Mucosa of gallbladder (tissue), 1 donor: ENCODE measurements at places on chromosomes 6 and 20.

DNA sequence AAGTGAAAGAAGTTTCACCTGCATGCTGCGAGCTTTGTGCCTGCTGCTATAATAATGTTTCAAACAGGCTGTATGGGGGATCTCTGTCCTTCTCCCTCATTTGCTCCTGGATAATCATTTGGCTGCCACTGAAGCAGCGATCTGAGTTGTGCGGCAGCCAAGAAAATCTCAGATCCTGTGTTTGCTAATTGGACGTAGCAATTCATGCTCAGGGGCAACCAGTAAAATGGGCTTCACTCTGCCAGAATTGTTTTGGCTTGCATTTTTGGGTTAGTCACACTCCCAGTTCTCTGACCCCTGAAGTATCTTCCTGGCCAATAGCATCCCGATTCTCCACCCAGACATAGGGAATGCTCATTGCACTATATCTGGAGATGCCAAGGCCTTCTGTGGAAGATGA lies 13.7 kb upstream of the STXBP5 start:
- no peak for DNase-seq

DNA sequence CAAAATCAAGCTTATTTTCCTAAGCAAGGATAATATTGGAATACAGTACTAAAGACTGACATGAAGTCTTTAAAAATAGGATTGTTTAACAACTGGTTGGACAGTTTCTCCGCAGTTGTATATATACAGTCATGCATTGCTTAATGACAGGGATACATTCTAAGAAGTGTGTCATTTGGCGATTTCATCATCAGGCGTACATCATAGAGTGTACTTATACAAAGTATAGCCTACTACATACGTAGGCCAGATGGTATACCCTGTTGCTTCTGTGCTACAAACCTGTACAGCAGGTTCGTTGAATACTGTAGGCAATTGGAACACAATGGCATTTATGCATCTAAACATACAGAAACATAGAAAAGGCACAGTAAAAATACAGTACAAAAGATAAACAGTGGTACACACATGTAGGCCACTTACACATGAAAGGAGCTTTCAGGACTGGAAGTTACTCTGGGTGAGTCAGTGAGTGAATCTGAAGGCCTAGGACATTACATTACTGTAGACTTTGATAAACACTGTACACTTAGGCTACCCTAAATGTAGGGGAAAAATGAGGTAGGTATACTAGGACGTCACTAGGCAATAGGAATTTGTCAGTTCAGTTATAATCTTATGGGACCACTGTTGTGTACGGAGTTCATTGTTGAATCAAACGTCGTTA lies 20.1 kb downstream of the HECA start:
- no peak for DNase-seq

DNA sequence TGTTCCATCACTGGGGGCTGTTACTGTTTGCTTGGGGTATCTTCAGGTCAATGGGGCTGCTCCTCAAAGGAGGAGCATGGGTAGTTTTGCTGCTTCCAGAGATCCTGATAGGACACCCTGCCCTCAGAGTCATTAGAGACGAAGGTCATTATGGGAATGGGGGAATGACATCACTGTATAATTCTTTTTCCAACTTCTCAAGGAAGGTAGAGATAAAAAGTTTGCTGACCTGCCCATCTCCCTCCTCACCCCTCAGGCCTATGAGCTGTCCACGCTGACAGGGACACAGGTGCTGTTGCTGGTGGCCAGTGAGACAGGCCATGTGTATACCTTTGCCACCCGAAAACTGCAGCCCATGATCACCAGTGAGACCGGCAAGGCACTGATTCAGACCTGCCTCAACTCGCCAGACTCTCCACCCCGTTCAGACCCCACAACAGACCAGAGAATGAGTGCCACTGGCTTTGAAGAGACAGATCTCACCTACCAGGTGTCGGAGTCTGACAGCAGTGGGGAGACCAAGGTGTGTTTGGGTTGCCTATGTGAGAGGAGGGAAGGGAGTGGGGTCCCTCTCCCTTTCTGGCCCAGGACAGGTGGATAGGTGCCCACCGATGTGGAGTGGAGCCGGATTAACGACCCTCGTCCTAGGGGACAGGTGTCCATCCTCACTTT lies 2.7 kb downstream of the SRF start:
- DNase-seq = no peak

GRCh38 chr20:35326021-35326739 lies 34.0 kb upstream of the FAM83C start:
- no peak for DNase-seq

- no peak for DNase-seq
Observed at GRCh38 chr6:149380523-149380922, 19.5 kb upstream of the SUMO4 start.

GRCh38 chr20:49319208-49319809 lies 41.5 kb upstream of the ZNFX1 start:
- DNase-seq = no peak

GRCh38 chr20:17845701-17846475 lies 122.7 kb downstream of the SNX5 start:
- no peak for DNase-seq

DNA sequence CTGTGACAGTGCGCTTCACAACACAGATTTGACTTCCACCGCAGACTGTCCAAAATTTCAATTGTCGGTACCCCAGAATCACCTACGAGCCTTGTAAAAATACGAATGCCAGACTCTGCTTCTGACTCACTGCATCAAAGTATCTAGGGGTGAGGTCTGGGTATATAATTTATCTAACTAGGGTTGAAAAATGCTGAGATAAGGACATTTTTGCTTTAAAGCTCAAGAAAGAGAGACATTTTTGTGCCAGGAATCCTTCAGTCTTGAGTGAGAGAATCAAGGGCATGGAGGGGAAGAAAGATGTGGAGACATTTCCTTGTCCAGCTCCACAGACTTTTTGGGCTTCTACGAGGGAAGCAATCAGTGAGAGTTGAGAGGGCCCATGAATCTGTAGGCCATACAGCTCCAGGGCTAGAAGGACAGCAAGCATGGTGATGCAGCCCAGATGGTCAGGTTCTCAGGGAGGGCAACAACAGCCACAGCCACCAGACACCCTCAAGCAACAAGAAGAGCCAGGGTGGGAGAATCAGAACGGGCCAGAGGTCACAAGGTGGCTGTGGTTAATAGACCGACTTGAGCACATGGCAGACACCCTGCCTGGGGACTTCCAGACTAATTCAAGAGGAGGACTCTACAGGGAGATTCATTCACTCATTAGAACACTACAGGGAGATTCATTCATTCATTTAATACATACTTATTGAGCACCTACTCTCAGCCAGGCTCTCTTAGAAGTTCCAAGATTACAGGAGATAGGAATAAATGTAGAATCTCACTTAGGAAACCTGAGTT lies 211.1 kb upstream of the PRDM1 start:
- no peak for DNase-seq

DNA sequence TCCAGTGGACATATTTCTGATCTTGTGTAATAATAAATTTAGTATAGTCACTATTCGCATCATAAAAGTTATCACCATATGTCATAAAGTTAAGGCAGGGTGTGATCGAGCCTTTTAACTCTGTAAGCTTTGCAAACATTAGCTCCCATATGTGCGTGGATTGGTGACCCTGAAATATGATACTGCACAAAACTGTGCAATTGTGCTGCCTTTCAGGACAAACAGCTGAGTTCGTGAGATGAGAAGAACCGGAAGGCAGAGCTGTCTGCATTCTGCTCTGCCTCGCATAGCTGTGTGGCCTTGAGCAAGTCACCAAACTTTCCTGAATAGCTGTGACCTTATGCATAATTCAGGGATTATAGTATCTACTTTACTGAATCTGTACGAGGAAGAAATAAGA lies 3.2 kb upstream of the PLEKHG1 start:
- DNase-seq = no peak

GRCh38 chr20:51757226-51757625 lies 11.0 kb downstream of the ATP9A start:
- no peak for DNase-seq

- DNase-seq = no peak
Observed at GRCh38 chr6:158488065-158488464, 71.8 kb upstream of the TMEM181 start.

DNA sequence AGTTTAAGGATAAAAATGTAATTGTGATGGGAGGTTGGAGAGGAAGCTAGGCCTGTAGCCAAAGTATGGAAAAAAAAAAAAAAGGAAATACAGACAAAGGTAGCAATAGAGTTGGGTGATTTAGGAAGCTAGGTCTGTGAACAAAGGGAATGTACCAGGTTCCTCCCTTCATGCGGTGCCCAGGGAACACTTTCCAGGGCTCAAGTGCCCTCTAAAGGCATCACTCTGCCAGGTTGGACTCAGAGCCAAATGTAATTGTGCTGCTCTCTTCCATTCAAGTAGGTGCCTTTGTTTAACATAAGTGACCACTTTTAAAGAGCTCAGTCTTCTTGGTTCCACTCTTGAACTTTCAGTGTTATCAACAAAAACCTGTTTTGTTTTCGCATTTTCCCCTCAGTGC lies 159.7 kb upstream of the AHI1 start:
- no peak for DNase-seq

- DNase-seq = no peak
Observed at GRCh38 chr6:162576016-162576415, 151.6 kb downstream of the PRKN start.

- DNase-seq = no peak
Observed at GRCh38 chr20:16647875-16648597, 74.8 kb upstream of the KIF16B start.

DNA sequence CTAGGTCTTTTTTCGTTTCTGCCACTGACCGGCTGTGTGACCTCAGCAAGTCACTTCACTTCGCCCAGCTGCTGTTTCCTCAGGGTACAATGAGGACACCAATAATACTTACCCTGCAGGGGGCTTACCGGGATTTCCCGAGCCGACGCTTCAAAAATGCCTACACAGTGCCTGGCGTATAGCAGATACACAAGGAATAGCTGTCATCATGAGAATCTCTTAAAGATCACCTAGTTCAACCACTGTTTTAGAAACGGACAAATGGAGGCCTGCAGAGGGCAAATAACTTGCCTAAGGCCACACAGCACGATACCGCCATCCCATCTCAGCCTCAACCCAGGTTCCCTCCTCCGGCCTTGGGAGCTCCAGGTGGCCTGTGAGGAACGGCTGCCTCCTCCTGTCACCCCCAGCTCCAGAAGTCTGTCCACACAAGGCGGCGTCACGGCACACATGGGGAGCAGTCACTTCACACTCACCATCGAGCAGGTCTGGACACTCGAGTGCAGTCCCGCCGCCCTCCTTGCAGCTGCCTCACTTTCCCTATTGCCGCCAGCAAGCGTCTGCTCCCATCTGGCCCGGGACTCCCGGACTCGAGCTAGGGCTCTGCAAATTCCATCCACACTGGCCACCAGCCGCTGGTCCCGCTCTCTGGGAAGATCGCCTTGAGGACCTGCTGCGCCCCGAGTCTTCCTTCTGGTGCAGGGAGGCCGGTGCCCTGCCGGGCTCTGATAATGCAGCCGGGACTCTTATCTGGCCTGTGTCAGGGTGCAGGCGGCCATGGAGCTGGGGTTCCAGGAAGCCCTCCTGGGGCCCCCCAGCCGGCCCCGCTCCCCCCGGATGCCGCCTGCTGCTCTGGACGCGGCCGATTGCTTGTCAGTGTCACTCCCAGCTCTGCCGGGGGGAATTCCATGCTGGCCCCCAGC lies at the start of gene RIPOR3:
RIPOR3 (minus strand) TSS at position 893 of the 923 bp plus-strand sequence; CDS start at position 479, 414 bp downstream.
- DNase-seq = no peak

DNA sequence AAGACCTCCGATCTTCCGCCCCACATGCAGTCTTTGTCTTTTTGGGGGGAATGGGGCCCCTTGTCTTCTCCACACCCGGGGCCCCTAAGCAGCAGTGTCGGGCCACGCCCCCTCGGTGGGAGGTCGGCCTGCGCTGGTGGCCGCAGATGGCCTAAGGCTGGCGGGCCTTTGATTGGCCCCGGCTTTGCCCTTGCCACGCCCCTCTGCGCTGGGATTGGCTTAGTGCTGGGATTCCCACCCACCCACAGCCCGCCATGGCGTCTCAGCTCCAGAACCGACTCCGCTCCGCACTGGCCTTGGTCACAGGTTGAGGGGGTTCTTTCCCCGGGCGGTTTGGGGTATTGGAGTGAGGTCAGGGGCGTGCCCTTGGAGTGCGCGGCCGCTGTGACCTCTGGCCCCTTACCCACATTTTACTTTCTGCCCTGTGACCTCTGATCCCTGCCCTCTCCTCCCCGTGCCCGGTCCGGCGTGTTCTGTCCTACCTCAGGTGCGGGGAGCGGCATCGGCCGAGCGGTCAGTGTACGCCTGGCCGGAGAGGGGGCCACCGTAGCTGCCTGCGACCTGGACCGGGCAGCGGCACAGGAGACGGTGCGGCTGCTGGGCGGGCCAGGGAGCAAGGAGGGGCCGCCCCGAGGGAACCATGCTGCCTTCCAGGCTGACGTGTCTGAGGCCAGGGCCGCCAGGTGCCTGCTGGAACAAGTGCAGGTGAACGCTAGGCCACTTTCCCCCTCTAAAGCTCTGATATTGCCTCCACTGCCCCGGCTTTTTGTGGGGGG lies at the start of gene HSD17B8:
HSD17B8 (plus strand) TSS at position 241 of the 776 bp plus-strand sequence; CDS start at position 255, 14 bp downstream.
- DNase-seq = peak; percentile 95

DNA sequence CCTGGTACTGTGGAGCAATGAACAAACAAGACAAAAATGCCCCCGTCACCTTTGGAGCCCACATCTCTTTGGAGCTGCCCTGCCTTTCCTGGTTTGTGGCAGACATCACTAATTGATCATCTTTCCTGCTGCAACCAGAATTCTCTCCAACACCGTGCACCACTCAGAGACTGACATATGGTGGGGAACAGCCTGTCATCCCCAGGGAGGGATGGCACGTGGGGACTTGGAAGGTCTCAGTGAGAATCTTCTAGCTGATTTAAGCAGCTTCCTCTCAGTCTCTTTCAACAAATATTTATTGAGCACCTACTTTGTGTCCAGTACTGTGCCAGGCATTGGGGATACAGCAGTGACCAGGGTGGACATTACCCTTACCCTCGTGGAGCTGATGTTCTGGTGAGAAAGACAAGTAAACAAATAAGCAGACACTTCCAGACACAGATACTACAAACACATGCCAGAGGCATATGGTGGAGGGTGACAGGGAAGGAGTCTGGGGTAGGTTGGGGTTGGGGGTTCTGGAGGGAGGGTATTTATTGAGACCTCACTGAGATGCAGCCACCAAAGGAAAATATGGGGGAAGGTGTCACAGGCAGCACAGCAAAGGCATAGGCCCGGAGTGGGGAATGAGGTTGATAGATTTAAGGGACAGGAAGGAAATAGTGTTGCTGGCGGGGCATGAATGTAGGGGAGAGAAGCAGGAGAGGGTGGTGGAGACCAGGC lies 82.3 kb downstream of the CEBPB start:
- DNase-seq = no peak
